ENCODE measurements at places on chromosomes 4 and X.
A peak's percentile ranks its signal among the peaks of the same experiment; 100 is the strongest.

DNA sequence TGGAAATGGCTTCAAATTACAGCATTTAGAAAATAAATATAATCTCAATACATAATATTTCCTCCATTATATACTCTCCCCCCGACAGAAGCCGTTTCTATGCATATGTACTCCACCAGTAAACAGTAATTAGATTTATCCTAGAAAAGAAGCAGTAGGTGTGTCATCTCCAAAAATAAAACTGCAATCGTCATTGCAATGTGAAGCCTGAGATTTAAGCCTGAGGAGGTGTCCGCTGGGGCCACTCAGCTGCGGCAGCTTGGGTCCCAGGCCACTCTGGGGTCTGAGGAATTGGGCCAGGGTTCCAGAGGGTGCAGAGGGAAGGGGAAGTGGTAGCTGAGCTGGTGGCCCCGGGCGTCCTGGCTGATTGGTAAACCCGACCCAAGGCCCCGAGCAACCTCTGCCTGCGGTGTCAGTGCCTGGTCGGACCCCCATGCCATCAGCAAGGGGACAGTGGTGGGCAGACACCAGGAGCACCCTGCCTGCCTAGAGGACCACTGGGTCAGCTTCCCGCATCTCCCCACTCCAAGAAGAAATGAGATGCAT lies 7.8 kb upstream of the MXD4 start:
- no peak for DNase-seq

DNA sequence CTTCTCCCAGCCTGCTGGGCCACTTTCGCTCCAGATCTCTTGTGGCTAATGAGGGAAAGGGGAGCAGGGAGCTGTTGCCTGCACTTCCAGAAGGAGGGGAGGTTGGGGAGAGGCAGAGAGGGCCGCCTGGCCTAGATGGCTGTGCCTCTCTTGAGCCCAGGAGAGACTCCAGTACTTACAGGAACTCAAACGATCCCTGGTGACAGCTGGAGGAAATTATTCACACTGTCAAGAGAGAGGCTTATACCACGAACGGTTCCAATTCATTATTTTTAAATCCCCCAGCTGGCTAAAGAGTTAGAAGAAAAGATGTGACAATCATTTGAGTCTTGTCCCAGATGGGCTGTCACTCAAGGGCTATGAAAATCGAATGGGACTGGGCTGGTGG lies 96.1 kb downstream of the PHKA2 start:
- no peak for DNase-seq

- DNase-seq, result no peak
These were observed 947.9 kb downstream of the FAT4 start for GRCh38 chr4:126262665-126263064.

- no peak for DNase-seq
These were observed 1.1 kb downstream of the LIN54 start for GRCh38 chr4:83009529-83009928.

DNA sequence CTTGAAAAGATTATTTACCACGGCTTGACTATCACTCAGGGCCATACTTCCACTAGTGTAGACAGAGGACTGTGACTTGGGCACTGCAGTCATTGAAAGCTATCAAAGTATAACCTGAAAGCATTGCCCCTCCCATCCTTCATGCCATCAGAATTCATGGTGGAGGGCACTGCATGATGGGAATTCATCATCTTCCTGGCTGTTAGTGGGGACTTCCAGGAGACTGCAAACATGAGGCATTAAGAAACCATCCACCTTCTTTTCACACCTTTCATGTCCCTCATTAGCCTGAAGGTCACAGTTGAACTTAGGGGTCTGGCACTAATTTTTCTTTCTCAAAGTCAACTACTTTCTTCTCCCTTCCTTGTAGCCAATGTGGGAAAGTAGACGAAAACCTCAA lies 25.8 kb downstream of the VSIG4 start:
- DNase-seq, result no peak

GRCh38 chr4:77158487-77158861 lies 1.5 kb downstream of the CCNG2 start:
- DNase-seq, result no peak

DNA sequence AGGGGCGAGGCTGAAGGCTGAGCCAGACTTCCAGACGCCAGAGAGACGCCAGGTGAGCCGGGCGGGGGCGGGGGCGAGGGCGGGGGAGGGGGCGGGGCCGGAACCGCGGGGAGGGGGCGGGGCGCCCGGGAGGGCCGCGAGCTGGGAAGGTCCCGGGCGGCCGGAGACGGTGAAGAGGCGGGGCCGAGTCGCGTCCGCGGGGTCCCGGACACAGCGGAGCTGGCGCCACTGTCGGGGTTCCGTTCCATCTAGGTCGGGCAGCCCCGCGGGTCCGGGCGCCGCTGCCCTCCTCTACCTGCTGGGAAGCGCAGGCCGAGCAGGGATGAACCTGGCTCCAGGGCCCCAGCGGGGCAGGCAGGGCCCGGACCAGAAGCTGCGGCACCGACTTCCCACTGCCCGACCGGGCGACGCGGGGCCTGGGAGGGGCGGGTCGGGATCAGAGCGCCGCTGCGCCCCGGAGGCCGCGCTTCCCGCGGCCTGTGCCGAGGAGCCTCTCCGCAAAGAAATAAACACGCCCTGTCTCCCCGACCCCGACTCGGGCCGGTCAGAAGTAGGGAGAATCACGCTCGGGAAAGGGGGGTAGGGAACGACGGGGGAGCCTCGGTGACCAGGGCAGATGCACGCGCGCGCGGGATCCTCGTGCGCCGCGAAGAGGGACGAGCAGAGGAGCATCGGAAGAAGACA lies 10.6 kb downstream of the HMX1 start:
- no peak for DNase-seq

DNA sequence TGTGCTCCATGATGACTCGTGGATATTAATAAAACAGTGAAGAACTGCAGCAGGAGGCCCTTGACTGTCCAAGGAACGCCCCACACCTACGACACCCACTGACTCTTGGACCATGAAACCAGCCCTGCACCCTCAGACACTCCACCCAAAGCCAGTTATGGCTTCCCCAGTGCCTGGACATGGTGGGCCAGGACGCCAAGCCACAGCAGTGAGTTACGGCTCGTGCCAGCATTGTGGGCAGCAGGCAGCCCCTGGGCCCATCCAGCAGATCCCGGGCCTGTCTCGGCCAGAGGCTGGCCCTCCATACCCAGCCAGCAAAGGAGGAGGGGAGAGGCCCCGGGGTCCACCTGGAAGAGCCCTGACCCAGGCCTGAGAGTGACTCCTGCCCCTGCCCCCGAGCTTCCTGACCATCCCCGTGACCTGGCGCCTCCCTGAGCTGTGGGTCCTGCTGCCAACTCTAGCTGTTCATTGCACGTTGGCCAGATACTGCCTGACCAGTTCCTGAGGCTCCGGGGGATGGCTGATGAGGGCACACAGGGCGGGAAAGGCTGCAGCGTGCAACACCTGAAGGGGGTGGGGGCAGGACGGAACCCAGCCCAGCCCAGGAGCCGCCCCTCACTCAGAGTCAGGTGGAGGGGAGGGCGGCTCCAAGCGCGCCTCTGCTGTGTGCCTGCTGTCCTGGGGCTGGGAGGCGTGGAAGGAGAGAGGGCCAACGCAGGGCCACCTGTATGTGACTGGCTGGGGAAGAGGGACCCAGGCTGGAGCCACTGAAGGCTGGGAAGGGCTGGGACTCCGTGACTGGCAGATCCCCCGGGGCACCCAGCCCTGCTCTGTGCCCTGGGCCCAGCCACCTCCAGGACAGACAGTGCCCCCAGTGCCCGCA lies 739 bp downstream of the SLC49A3 start:
- no peak for DNase-seq

GRCh38 chr4:60809486-60809800 lies 390.7 kb upstream of the ADGRL3 start:
- no peak for DNase-seq

DNA sequence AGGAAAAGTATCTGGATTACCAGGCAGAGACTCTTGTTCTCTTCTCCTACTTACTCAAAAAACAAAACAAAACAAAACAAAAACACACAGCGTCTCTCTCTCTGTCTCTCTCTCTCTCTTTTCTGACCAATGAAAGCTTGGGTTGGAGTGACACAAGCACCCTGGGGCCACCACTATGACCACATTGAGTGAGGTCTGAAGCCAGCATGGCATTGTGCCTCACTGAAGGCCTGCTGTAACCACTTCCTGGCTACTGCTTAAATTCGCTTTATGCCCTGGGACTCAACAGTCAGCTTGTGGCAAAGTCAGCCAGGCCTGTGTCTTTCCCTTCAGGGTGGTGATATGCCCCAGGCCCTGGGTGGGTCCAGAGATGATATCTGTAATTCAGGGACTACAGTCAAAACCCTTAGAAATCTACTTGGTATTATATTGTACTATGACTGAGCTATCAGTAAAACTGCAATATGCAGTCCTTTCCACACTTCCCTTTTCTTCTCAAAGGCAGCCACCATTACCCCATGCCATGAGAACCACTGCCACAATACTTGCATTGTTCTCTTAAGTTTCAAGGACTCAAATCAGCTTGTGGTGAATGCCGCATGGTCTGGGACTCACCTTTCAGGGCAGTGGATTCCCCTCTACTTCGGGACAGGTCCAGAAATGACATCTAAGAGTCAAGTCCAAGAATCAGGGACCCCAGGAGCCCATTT lies 606.8 kb upstream of the KLHL4 start:
- DNase-seq, result no peak

GRCh38 chrX:48835524-48836329 lies at the start of gene PCSK1N:
Gene PCSK1N, minus strand, starts transcription at chrX:48835610. Its CDS starts 78 bp downstream, at chrX:48835532.
- DNase-seq, result peak; percentile 10

GRCh38 chr4:110702326-110702725 lies 79.4 kb upstream of the PITX2 start:
- no peak for DNase-seq

DNA sequence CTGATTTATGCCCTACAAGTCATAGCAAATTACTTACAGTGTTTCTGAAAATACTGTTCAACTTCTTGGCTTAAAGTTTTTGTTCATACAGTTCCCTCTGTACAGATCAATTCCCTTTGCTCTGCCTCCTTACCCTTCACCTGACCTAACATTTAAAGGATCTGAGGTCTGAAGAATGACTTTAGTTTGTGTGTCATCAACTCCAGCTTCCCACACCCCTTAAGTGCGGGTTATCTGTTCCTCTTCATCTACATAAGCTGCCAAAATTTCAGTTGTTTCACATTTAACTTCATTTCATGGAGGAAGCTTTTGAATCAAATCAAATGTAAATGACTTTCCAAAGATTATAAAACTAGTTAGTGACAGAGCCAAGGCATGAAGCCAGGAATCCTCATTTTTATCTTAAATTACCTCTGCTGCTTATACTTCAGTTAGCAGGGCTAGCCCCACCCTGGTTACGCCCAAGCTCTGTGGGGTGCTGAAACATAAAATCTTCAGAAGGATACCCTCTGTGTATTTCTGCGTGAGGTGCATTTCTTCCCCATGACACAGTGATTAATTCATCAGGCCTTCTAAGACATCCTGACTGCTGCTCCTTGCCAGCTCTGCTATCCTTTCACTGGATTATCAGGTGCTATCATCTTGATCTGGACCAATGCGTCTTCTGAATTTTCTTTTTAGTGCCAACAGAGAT lies 16.5 kb downstream of the CXCL1 start:
- DNase-seq, result no peak

DNA sequence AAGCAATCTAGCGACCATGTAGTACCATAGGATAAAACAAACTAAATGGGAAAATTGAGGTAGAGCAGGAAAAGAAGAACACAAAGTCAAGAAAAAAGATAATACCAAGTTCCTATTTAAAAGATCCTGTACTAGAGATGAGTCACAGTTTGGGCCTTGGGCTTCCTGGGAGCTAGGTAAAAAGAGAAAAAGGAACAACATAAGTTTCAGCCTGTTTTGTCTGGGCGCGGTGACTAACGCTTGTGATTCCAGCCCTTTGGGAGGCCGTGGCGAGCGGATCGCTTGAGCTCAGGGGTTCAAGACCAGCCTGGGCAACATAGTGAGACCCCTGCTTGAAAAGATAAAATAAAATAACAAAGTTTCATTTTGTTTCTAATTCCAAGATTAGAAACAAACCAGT lies 14.0 kb upstream of the TMEM156 start:
- DNase-seq, result no peak
